ENCODE measurements at places on chromosomes 5 and 9. TPM values are rescaled to one million over a fixed set of nuclear protein-coding genes. Genes with fewer than 3 reads are reported as not detected.

DNA sequence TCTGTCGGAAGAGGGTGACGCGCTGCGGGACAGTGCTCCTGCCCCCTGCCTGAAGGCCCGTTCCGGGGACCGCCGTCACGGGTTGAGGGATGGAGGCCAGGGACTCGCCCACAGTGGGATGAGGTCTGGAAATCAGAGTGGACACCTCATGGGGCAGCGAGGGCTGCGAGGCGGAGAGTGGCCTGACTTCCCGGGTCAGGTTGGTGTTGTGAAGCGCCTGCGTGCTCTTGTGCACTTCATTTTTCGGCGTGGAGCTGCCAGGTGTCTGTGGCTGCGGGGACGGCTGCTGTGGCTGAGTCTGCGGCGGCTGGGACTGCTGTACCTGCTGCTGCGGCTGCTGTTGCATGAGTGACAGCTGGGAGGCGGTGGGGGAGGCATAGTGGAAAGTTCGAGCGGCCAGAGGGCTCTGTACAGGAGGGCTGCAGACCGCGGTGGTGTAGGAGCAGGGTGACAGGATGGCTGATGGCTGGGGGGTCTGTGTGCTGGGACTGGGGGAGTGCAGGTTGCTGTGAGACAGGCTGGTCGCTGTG lies 434.1 kb downstream of the HCN1 start:
- H3K4me1 ChIP-seq: no peaks in the 10 kb centered on the region
- no peak overlapping the region for H3K27ac ChIP-seq
- H3K4me3 ChIP-seq: no peak overlapping the region
- DNase-seq: no peak
- no peaks in the 10 kb centered on the region for H3K27me3 ChIP-seq

DNA sequence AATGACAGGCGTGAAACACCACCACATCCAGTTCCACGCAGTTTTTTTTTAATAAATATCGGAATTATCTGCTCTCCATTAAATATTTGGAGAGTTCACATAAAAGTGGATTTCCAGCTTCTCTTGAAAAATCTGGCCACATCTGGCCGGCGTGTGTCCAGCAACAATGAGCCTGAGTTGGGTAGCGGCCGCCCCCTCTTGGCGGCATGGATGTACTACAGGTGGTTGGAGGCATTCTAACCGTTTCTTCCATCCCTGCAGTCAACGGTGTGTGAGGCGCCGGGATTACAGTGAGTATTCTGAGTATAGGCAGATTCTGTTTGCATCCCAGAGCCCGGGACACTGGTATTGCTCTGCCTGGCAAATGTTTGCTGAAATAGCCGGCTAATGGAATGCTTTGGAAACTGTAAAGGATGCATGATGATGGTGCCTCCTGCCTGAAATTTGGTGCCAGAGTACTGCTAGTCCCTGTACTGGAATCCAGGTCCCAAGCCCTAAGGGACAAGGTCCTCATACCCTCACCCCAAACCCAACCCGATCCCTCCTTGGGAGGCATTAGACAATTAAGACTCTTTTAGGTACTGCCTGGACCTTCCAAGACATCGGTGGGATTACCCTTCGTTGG lies 13.6 kb upstream of the GM2A start:
- DNase-seq: peak; percentile 73
- no peaks in the 10 kb centered on the region for H3K36me3 ChIP-seq
- no peaks in the 10 kb centered on the region for H3K27me3 ChIP-seq
- no peak overlapping the region for H3K4me3 ChIP-seq

SIGMAR1 gene
- total RNA-seq: 70.8 TPM

IFNA5 gene
- total RNA-seq: not detected

DNA sequence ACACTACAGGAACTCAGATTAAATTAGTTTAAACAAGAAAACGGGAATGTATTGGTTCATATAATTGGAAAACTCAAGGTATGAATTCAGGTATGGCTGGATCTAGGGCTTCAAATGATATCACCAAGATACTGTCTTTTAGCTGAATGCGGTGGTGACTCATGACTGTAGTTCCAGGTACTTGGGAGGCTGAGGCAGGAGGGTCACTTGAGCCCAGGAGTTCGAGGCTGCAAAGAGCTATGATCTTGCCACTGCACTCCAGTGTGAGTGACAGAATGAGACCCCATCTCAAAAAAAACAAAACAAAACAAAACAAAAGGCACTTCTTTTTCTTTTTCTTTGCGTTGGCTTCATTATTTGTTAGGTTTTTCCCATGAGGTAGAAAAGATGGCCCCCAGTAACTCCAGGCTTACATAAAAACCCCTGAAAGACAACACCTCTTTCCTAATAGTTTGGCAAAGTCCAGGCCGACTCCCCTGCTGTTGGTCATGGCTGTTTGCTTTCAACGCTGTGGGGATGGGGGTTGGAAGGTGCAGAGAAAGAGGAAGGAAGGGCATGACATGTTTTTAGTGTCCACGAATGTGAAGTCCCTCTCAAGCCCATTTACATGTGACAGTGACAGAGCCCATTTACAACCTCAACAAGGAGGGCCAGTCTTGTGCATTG lies 39.8 kb upstream of the CRB2 start:
- H3K4me1 ChIP-seq: no peaks in the 10 kb centered on the region
- H3K36me3 ChIP-seq: no peaks in the 10 kb centered on the region
- H3K4me3 ChIP-seq: no peak overlapping the region
- DNase-seq: no peak

DNA sequence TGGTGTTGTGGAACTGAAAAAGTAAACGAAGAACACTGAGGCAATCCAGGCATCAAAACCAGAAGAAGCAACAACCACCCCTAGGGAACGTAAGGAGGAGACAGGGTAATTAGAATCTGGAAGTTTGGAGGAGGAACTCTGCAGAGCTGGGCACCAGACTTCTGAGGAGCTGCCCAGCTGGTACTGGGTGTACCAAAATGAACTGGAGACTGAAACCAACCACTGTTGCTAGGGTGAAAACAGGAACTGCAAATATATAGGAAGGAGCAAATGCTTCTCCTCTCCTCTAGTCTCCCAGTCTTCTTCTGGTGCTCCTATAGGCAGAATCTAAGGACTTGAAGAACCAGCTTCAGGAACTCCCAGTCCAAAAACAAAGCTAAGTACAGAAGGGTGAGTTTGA lies 189.8 kb downstream of the ELAVL2 start:
- H3K4me3 ChIP-seq: no peak overlapping the region
- no peak overlapping the region for H3K27ac ChIP-seq
- no peaks in the 10 kb centered on the region for H3K36me3 ChIP-seq
- H3K27me3 ChIP-seq: no peaks in the 10 kb centered on the region
- no peaks in the 10 kb centered on the region for H3K4me1 ChIP-seq
- DNase-seq: no peak

BARHL1 gene
- total RNA-seq: not detected

GRCh38 chr9:100474082-100474923 lies 1.4 kb downstream of the TMEFF1 start:
- no peaks in the 10 kb centered on the region for H3K4me1 ChIP-seq
- H3K27ac ChIP-seq: no peak overlapping the region
- H3K27me3 ChIP-seq: no peaks in the 10 kb centered on the region
- no peak for DNase-seq
- H3K4me3 ChIP-seq: peak overlapping the region; percentile 65

DNA sequence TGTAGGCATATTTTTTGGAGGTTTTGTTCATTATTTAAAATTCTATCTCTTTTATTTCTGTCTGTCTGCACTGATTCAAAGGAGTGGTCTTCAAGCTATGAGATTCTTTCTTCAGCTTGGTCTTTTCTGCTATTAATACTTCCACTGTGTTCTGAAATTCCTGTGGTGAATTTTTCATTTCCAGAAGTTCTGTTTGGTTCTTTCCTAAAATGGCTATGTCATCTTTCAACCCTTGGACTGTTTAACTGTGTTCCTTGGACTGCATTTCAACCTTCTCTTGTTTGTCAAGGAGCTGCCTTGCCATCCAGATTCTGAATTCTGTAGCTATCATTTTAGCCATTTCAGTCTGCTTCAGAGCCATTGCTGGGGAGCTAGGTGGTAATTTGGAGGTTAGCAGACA lies 76.3 kb downstream of the CERT1 start:
- DNase-seq: no peak
- H3K4me3 ChIP-seq: no peak overlapping the region
- H3K27me3 ChIP-seq: no peaks in the 10 kb centered on the region
- no peaks in the 10 kb centered on the region for H3K4me1 ChIP-seq
- no peaks in the 10 kb centered on the region for H3K36me3 ChIP-seq

PCDHB8 gene
- 0.80 TPM for total RNA-seq

- no peaks in the 10 kb centered on the region for H3K4me1 ChIP-seq
- H3K4me3 ChIP-seq: no peak overlapping the region
- no peaks in the 10 kb centered on the region for H3K36me3 ChIP-seq
These were observed 32.1 kb downstream of the PRKACG start for GRCh38 chr9:68981789-68982188.

GRCh38 chr5:1999794-2000193 lies 117.1 kb upstream of the IRX4 start:
- no peaks in the 10 kb centered on the region for H3K27me3 ChIP-seq
- no peak for DNase-seq
- H3K4me1 ChIP-seq: no peaks in the 10 kb centered on the region
- no peaks in the 10 kb centered on the region for H3K36me3 ChIP-seq

DNA sequence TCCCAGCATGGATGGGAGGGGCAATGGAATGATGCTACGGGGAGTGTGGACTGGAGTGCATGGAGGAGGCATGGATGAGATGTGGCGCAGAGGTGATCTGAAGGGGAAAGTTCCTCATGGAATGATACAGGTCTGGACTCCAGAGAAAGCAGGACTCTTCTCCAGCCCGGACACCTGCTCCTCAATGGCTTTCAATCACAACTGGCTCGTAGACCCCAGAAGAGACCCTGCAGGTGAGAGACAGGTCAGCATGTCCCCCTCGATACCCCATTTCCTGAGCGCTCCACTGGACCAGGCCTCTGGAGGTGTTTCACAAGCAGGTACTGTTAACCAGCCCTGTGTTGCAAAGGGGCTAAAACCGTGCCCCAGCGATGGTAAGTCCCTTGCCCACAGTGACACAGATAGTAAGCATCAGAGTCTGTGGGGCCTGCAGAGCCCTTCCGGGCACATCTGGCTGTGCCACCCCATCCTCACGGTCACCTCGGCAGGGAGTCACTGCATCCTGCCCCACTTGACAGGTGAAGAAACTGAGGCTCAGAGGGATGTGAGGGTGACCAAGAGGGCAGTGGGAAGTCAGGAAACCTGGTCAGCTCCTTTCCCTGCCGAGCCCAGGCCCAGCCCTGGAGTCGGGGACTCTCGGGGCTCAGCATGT lies 5.5 kb upstream of the DPM2 start:
- H3K4me3 ChIP-seq: no peak overlapping the region
- no peaks in the 10 kb centered on the region for H3K27me3 ChIP-seq
- H3K27ac ChIP-seq: peak overlapping the region; percentile 43
- H3K36me3 ChIP-seq: no peaks in the 10 kb centered on the region

- H3K27ac ChIP-seq: no peak overlapping the region
- DNase-seq: no peak
- H3K4me1 ChIP-seq: no peaks in the 10 kb centered on the region
- H3K4me3 ChIP-seq: no peak overlapping the region
These were observed 185.2 kb upstream of the RGMB start for GRCh38 chr5:98588215-98588614.

SLC28A3 gene
- total RNA-seq: 52.7 TPM

- H3K27me3 ChIP-seq: no peaks in the 10 kb centered on the region
- no peak overlapping the region for H3K27ac ChIP-seq
- DNase-seq: no peak
These were observed 42.7 kb downstream of the NDUFS4 start for GRCh38 chr5:53603009-53603687.

IL4 gene
- not detected for total RNA-seq
